NCI-H1436 (cell line): ENCODE measurements at places on chromosomes 7 and 10.

- no peak for DNase-seq
Measured at GRCh38 chr10:110158051-110159005, 49.1 kb upstream of the MXI1 start.

- DNase-seq = no peak
Measured at GRCh38 chr10:77062381-77062780, 575.2 kb downstream of the KCNMA1 start.

GRCh38 chr7:124907490-124907889 is 22.1 kb downstream of the POT1 start:
- DNase-seq = no peak

DNA sequence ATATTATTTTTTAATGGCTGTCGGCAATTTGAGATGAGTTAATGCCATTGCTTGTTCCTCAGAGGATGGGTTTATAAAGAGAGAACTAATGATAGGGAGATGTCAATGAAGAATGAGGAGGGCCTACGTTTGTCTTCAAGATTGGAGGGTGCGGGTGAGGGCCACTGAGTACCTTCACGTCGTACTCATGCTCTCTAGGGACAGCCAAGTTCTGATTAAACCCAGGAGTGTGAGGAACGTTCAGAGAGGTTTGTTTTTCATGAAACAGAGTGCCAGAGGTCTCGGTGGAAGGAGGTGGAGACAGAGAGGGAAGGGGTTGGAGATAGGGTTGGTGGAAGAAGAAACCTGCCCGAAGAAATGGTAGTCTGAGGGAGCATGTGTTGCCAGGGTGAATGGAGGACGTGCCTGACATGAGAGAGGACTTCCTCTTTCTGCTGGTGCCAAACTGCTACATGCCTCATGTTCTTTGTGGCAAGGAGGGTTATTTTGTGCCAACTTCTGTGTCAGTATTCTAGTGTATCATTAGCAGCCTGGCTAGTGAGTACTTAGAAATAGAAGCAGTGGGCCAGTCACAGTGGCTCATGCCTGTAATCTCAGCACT is 8.9 kb downstream of the DHTKD1 start:
- no peak for DNase-seq

GRCh38 chr10:77837248-77837924 is 89.2 kb downstream of the DLG5 start:
- peak; percentile 69 for DNase-seq

GRCh38 chr10:126977216-126977615 is 72.0 kb downstream of the DOCK1 start:
- no peak for DNase-seq

DNA sequence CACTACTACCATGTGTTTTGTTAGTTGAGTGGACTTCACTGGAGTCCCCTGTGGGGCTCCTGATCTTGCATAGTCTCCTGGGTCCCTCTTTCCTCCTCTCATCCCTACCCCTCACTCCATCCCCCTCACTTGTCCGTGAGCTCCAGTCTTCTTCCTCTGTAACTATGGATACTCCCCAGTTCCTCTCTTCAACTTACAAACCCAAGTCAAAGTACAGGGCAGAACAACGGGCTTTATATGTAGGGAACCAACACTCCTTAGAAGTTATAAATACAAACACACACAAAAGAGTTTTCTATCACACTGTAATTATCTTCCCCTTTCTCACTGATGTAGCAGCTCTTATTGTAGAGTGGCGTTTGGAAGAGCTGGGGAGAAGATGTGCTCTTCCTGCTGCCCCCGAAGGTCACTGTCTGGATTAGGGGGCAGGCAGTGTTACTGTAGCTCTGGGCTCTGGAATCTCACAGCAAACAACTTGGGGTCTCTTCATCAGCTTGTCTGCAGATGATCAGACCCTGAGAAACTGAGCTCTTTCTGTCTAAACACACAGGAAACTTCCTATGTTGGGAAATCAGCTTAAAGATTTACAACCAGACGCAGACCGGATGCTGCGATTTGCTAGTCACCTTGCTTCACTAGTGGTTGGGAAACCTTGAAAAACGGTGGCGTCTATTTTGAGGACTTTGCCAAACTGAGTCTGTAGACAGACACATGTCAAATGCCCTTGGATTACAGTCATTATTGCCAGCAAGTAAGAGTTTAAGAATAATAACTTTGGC is 13.6 kb downstream of the SNX10 start:
- DNase-seq = no peak

DNA sequence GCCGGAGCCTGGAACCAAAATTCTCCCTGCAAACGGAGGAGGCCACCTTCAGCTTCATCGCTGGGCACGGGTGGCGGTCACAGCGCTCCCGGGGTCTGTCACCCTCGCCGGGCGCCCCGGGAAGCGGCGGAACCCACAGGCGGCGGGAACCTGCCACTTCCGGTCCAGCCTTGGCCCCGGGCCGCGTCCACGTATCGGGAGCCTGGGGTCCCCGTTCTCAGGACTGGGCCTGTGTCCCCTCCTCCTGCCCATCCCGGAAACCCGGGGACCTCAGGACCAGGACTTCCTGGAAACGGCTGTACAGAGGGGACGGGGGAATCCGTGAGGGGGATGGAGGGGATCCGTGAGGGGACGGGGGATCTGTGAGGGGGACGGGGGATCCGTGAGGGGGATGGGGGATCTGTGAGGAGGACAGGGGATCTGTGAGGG is 25.4 kb downstream of the PDGFA start:
- no peak for DNase-seq

DNA sequence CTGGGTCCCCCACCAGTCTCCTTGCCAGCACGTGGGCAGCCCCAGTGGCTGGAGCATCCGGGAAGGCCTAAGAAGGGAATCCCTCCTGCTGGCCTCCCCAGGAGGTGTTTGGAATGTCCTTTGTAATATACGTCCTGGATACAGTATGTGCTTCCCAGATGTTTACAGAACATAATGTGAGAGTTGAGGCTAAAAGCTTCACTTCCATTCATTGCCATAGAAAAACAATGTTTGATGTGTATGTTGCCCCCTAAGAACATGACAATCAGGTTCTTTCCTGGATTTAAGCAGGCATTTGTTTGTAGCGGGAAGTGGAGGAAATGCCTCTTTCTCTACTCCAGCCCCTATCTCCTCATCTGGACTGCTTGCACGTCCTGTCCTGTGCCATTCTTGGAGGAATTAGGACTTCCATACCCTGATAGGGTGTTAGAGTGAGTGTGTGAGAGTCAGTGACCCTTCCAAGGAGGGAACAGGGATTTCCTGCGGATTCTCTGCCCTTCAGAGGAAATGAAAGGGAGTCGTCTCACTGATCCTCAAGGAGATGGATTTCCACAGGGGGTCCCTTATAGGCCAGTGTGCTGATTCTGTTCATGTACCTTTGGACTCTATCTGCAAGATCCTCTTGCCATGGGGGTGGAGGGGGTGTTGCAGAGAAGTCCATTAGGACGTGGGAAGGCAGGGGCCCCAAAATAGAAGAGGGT is 1.2 kb downstream of the IGFBP1 start:
- no peak for DNase-seq

DNA sequence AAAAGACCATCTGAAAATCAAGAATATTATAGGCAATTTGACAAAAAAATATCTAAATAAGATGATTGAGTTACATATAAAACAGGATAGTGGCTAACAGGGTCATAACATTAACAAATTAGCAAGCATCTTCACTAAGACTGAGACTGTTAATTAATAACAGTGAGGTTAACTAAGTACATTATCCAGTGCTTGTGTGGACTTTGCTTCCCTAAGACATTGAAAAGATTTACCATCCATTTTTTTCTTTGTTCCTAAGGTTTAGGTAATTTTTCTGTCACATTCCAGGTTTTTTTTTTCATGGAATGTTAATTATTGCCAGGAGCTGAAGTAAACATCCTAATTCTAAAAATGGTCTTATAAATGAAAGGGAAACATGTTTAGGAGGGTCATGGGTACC is 227.6 kb downstream of the ANKRD7 start:
- no peak for DNase-seq
